Activated naive CD4-positive, alpha-beta T cell treated with anti-CD3 and anti-CD28 coated beads, Interleukin-2, amount 10 ng/mL, durations not matched to agents 7 days and 5 days (primary cell): ENCODE measurements at places on chromosomes 1 and 21.

GRCh38 chr1:217660353-217661062 is 29.4 kb downstream of the SPATA17 start:
- DNase-seq, result no peak

DNA sequence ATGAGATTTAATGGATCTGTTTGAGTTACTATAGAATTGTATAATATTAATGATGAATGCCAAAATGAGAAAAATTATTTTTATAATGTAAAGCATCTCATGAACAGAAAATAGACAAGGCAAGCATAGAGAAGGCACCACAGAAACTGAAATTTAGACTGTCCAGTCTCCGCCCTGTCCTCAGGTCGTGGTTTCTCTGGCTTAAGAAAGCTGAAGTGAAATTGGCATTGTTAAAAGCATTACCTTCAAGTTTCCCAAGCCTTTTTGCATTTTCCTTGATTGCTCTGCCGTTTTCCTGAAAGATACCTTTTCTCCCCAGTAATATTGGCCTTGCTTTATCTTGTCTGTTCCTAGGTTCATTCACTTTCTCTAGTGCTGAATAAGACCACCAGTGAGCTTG is 58.0 kb downstream of the VPS13D start:
- no peak for DNase-seq

GRCh38 chr1:220151454-220151853 is 57.5 kb downstream of the IARS2 start:
- no peak for DNase-seq

- no peak for DNase-seq
Measured at GRCh38 chr1:104136621-104137020, 386.9 kb downstream of the AMY1C start.

GRCh38 chr1:13674377-13674776 is 25.6 kb upstream of the PRDM2 start:
- DNase-seq, result no peak

GRCh38 chr1:225911191-225912130 is 12.6 kb downstream of the PYCR2 start:
- peak; percentile 78 for DNase-seq

DNA sequence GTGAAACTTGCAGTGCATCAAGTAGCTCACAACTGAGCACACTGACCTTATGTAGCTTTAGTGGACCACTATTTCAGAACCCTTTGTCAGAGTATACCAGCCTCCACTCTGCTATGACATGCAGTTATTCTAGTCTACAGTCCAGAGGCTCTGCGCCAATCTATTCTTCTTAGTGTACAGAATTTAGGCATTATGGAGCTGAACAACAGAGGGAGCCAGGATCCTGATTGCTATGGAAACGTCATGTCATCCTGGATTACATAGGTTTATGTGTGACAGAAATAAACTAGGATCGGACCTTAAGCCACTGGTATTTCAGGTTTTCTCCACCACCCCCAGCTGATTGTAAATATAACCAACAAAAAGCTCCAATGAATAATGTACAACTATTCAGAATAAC is 48.1 kb upstream of the EEIG2 start:
- DNase-seq, result no peak

DNA sequence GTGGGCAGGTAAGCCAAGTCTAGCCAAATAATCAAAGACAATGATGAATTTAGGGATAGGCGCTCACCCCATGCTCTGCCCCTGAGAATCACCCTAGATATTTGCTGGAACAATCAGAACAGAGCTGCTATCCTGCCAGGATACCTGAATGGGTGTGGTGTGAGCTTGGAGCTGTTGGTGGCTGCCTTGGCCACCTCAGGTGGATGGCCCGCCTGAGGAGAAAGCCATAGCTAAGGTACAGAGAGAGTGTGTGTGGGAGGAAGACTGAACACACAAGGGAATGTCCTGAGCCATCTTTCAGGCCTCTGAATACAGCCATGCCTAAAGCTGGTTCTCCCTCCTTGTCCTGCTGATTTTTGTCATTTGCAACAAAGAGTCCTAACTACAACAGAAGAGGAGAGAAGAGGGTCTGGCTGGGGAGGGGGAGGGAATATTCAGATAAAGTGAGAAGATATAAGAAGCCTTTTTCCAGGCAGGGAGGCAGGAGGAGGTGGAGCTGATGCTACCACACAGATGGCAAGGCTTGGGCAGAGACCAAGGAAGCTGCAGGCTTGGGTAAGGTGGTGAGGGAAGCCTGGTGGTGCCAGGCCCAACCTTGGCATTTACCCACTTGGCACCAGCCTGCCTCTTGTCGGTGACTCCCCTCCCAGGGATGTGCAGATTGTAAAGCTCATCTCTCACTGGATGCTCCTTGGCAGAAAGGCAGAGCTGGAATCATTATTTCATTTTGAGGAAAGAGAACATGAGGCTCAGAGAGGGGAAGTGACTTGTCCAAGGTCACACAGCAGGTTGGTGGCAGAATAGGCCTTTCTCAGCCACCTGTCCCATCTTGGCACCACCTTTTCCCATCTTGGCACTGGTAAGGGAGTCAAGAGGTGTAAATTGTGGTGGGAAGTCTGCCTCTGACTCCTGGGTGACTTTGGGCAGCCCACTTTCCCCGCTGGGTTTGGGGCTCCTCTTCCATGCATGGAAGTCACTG is 49.7 kb downstream of the NKAIN1 start:
- no peak for DNase-seq

DNA sequence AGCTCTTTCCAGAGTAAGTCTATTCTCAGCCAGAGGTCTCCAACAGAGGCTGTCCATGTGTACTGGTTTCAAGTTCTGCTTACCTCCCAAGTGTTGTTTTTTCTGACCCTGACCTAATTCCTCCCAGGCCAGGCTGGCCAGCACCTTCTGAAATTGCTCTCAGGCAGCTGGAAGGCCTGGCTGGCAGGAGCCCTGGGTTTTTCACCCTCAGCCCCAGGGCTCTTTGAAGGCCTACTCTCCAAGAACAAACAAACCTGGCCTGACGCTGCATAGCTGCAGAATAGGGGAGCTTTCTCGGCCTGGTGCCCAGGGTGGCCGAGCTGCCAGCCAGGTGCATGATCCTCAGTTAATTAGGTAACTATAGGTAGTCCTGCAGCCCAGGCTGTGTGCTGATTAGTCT is 147.5 kb downstream of the CACNA1E start:
- DNase-seq, result no peak

- peak; percentile 32 for DNase-seq
Measured at GRCh38 chr1:112337028-112337531, 58.9 kb upstream of the CTTNBP2NL start.

DNA sequence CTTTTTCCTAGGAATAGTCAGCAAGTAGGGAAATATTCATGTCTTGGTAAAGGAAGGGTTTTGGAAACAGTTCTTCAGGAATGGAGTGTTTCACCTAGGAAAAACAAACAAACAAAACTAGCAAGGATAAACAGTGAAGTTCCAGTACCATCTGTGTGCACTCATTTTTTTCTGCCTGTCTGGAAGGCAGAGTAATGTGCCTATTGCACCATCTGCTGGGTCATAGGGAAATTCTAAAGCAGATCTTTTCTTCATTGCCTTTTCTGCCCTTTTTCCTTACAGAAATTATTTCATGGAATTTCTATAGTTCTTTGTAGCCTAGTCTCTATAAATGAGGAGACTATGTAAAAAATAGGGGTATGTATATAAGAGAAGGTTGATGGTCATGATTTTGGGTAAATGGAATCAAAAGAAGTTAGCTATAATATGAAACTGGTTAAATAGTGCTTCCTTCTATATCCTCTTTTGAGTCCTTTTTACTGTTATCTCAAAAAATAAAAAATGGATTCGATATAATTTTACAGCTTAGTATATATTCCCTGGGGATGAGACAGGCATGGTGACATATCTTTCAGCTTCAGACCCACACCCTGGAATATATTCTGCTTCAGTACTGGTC is 3.4 kb upstream of the HRNR start:
- DNase-seq, result no peak

DNA sequence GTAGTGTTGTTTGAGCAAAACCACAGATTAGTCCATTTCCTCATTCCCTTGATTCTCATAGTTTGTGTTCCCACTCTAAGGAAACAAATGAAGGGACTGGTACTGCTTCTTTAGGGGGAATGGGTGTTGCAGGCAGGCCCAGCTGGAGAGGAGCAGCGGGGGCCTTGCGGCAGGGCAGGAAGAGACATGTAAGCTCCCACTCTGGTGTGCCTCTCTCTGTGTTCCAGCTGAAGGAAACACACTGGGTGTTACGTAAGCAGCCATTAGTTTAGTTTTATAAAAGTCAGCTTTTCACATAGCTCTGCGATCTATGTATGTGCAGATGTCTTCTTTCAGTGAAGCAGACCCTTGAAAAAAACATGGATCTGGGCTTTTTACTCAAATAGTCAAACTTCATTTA is 99.5 kb downstream of the CACHD1 start:
- no peak for DNase-seq

GRCh38 chr1:156591181-156591431 is 470 bp upstream of the NAXE start:
- no peak for DNase-seq

DNA sequence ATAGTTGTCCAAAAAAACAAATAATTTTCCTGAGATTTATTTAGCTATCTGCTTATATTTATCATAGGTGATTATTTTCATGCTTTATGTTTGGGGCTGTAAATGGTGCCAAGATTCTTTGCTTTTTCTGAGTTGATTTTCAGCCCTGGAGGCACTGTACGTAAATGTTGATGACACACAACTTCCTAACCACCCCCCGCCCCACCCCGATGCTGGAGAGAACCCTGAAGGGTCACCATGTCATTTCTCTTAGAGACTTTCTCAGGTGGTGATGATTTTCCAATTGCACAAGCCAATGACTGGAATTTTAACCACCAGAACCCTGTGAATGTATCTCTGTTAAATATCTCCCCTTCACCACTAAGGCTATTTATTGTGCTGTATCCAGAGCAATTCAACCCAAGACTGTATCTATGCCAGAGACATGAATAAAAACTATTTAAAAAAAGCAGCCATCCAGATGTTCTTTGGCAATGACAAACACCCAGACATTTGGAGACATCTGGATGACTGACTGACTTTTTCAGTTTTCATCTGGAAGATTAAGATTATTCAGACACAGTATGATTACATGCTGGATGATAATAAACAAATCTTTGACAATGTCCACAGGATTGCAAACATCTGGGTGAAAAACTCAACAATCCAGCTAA is 346.0 kb downstream of the LMX1A start:
- no peak for DNase-seq

DNA sequence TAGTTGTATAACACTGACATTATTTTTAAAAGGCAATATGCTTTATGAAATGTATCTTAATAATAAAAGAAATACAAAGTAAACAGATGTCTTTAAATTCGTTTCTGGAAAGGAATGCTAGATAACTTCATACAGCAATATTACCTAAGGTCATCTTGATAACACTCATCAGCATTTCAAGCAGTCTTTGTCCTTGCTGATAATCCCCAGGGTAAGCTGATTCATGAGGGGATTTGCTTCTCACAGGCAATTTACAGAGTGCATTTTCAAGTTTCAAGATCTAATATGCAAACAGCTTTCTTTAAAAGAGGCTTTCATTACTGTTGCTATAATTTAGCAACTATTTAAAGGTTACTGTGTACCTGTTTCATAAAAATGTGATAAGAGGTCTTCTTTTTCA is 75.2 kb upstream of the NEK2 start:
- DNase-seq, result no peak

DNA sequence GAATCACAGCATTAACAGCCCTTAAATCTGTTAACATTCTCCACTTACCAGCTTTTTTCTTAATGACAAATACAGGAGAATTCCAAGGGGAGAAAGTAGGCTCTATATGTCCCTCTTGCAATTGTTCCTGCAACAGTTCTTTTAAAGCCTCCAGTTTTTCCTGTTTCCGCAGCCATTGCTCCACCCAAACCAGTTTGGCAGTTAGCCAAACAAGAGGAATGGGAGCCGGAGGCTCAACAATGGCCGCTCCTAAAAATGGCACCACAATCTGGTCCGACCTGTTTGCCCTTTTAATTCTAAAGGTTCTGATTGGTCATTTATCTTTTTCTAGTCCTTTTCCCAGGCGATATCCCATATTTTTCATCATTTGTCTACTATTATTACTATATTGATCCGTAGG is 14.0 kb upstream of the L1TD1 start:
- DNase-seq, result no peak

- no peak for DNase-seq
Measured at GRCh38 chr1:203996126-203996525, 76.8 kb upstream of the SOX13 start.

DNA sequence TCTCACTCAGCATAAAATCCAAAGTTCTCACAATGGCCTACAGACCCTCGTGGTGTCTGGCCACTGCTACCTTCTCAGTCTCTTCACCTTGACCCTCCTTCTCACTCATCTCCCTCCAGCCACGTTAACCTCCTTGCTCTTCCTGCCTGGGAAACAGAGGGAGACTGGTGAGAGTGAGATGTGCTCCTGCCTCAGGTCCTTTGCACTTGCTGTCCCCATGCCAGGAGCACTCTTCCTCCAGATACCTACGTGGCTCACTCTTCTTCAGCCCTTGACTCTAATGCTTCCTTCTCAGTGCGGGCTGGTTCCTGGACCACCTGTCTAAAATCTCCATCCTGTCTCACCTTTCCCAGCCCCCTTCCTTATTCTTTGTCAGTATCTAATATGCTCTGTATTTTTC is 24.7 kb downstream of the TRIM62 start:
- no peak for DNase-seq

DNA sequence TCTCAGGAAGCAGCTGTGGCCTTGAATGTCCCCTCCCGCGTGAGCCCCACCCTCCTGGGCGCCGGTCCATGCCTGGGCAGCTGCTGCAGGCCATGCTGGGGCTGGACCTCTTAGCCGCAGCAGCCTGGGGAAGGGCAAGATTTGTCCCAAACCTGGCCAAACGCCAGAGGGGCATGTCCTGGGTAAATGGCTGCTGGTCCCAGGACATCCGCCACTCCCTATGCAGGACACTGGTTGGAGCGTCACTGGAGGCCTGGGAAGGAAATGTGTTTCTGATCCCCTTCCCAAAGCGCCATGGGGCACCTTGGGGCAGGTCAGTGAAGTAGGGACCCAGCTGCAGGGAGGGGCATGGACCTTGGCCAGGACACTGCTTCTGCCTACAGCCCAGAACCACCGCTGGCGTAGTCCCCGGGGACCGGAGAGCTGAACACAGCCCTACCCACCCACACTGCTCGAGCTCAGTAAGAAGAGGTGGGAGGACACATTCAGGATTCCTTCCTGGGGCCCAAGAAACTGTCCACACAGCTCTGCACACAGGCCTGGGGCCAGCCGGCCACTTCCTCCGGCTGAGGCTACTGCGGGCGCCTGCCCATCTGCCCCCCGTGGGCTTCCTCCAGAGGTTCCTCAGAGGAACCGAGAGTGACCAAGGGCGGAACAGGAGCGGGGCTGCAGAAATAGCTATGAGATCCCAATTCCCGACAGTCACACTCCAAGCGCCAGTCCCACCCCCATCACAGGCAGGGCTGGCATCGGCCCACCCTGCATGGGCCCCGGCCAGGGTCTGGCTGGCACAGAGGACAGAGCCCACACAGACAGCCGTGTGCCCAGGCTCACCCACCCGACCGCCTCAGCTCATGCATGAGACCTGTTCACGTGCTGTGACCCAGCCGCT is 10.8 kb upstream of the PLEKHG5 start:
- no peak for DNase-seq

- peak; percentile 18 for DNase-seq
Measured at GRCh38 chr1:914131-914890, 9.4 kb upstream of the SAMD11 start.

- DNase-seq, result no peak
Measured at GRCh38 chr1:118303534-118303933, 118.5 kb upstream of the SPAG17 start.

- DNase-seq, result no peak
Measured at GRCh38 chr21:37319551-37319950, 47.0 kb upstream of the DYRK1A start.

GRCh38 chr1:150762552-150762951 is 3.0 kb downstream of the CTSS start:
- no peak for DNase-seq
